Right forelimb (tissue), 1 donor: ENCODE measurements at places on chromosomes 1 and 21.

GRCh38 chr1:228400237-228400651 is 6.4 kb downstream of the TRIM11 start:
- no peak for DNase-seq

DNA sequence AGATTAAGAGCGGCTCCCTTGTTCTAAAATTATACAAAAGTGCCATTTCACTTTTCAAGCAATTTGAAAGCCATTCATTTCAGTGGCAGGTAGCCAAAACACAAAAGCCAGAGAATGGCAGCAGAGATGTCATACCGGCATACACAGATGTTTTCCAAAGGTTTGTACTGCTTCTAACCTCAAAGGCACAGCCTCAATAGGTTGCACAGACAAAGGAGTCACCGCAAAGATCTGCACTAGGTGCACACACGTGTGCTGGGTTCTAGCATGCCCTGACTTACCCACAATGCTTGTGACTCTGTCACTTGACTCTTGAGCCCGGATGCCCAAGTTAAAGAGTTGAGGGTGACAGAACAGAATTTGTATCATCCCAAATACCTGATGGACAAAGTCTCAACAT is 448.9 kb upstream of the ADGRL2 start:
- no peak for DNase-seq

GRCh38 chr1:193211539-193211938 is 25.1 kb upstream of the B3GALT2 start:
- no peak for DNase-seq

- no peak for DNase-seq
Measured at GRCh38 chr1:59043796-59044195, 253.1 kb upstream of the FGGY start.

DNA sequence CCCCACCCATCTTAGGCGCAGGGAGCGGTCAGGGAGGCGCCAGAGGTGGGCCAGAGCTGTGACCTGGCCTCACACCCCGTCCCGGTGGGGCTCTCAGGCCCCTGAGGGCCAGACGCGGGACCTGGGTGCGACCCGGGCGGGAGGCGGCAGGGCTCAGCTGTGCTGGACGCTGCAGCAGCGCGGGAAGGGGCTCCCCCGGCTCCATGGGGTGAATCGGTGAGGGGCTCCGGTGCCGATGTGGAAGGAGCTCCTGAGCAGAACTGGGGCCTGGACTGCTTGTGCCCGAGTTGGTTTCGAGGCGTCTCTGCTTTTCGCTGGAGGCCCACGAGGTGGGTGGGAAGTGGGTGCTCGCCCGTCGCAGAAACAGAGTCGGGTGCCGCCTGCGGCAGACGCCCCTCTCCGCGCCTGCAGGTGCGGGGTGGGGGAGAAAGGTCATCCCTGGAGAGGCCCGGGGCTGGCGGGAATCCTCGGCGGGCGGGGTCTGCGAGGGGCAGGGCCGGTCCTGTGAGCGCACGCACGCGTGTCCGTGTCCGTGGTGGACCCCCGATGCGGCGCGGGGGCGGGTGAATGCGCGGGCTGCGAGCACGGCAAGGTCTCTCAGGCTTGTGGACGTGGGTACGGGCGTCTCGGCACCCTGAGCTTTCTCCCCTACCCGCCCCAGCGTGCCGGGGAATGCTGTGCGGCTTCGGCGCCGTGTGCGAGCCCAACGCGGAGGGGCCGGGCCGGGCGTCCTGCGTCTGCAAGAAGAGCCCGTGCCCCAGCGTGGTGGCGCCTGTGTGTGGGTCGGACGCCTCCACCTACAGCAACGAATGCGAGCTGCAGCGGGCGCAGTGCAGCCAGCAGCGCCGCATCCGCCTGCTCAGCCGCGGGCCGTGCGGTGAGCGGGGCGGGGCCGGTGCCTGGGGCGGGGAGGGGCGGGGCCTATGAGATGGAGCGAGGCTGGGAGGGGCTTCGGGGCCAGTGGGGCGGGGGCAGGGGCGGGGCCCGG is 20.4 kb downstream of the AGRN start:
- DNase-seq, result peak; percentile 86

DNA sequence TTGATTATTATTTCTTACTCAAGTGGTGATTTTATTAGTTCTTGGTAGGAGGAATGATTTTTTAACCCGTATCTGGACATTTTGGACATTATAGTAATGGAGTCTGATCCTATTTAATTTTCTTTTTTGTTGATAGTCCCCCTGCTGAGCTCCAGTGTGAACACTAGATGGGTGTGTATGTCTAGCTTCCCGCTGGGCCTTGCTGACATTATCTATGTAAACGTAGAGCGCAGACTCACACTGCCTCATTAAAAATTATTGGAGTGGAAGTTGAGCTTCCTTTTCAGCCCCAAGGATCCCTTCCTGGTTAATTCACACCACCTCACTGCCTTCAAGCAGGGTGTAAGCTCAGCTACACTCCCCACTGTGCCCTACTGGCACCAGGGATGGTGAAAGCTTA is 467.6 kb upstream of the PKN2 start:
- no peak for DNase-seq

DNA sequence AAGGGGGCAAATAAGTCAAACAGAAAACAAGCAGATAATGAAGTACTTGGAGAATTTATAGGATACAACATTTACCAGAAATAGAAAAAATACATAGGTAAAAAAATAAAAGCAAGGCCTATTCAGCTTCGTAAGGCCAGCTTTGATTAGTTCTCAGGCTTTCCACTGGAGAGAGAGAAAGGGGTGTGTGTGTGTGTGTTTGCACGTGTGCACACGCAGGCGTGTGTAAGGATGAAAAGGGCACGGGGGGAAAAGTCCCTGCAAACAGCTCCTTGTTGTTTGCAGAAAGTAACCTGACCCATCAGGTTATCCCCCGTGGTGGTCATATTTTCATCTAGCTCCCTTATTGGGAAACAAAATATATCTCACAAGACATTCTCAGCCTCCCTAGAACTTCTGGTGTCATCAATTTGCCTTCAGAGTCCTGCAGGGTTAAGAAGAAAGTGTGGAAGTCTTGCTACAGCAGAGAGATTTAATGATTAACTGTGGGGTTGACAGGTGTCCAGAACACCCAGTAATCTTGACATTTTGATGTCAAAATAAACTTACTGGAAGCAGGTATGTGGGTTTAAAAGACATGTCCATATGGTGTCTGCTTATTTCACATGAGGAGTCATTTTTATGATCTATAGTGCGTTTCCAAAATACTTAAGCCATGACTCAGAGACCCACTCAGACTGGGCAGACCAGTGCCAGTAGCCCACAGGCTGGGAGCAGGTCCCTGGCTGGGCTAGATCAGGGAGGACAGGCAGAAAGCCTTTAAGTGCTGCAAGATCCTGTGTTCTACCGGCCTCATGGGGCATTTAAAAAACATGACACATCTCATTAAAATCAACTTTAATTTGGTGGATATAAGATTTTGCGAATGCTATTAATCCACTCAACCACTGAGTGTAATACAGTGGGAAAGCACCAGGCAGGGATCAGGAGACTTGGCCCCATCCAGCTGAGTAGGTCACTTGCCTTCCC is 487.6 kb upstream of the CAMK1G start:
- no peak for DNase-seq

GRCh38 chr1:178091986-178092745 is 1.7 kb upstream of the RASAL2 start:
- DNase-seq, result no peak

DNA sequence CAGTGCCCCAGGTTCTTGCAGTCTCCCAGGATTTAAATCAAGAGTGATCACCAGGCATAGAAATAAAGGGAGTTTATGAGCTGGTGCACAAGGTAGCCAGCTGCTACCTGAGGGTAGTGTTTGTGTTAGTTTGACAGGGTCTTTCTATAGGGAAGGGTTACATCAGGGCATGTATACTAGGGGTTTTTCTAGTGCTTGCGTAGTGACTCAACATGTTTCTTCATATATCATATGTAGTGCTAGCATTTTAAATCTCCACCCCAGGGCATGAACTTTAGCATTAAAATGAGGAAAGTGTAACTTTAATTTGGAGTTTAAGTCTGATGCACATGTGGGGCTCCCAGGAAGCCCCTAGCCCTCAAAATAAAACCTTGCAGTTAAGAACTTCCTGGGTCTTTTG is 86.5 kb upstream of the TNR start:
- DNase-seq, result no peak

- DNase-seq, result no peak
Measured at GRCh38 chr1:110880708-110881374, 7.9 kb downstream of the CD53 start.

DNA sequence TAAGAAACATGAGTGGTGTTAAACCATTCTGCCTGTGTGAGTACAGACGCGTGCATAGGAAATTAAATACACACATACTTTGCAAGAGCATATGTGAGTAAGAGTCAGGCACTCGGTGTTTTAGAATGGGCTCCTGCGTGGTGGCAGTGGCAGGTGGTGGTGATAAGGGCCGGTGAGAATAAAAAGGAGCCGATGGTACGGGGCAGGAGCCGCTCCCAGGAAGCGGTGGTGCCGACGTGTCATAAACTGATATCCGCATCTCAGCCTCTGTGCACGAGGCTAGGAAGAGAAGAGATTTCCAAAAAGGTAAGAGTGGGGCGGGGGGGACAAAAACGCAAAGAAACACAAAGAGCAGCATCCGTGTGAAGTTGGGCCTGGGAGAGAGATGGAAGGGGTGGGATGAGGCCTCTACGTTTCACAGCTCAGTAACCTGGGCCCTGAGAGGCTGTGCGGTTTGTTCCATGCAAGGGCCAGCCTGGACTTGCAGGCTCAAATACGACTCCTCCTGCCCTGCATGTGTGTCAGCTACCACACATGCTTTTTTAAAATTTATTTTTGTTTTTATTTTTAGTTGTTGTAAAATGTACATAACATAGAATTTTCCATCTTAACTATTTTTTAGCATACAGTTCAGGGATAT is 127.7 kb upstream of the COL6A1 start:
- no peak for DNase-seq

DNA sequence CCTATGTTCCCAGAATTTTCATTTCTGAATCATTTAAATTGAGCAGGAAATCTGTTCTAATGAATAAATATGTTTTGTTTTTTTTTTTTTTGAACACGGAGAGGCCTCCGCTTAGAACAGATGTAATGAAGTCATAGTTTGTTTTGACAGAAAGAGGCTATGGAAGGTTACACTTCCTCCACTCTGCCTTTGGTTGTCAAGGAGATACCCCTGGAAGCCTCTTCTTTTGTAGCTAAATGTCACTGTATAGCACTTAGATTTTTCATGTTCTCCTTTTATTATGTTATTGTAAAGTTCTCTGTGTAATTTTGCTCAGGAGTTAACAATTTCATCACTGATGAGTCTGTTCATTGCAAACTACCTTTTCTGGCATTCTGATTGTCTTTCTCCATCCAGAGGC is 22.7 kb upstream of the GNG12 start:
- no peak for DNase-seq

- no peak for DNase-seq
Measured at GRCh38 chr1:35702508-35702907, 16.2 kb downstream of the C1orf216 start.

GRCh38 chr21:28136656-28137255 is 855.9 kb downstream of the LTN1 start:
- DNase-seq, result no peak

- no peak for DNase-seq
Measured at GRCh38 chr1:42128499-42128898, 24.7 kb upstream of the GUCA2B start.

GRCh38 chr21:18023157-18023556 is 204.0 kb upstream of the C21orf91 start:
- peak; percentile 51 for DNase-seq

DNA sequence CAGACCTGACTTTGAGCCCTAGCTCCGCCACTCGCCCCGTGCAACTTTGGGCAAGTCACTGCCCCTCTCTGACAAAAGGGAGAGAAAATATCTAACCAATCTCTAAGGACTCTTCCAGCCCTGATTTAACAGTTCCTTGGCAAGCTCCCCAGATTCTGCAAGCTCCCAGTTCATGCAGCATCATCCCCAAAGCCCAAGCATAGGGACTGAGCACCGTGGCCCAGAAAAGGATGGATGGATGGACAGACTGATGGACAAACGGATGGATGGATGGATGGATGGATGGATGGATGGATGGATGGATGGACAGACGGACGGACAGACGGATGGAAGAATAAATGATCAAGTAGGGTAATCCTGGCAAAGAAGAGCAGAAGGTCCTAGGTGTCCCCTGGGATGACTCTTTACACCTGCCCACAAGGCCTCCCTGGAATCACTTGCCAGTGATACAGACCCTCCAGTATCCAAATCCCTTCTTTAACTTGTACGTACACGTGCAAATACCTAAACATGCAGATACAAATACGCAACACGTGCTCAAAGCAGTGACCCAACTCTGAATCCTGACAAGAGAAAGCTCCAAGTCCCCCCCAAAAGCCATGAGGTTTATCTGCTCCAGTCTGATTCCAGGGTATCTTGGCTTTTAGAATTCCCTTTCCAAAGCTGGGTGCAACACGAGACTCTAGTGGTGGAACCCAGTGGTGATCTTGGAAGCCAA is 16.0 kb downstream of the IFFO2 start:
- no peak for DNase-seq
